Activated B cell treated with CpG ODN at 0.5 μM for 24 hours (primary cell): ENCODE measurements at places on chromosomes 5 and 9. TPM values are rescaled to one million over a fixed set of nuclear protein-coding genes. Genes with fewer than 3 reads are reported as not detected.

SAPCD2 gene
- total RNA-seq: 0.80 and 0.81 TPM in 2 replicates

NEUROG1 gene
- not detected in 2 replicates for total RNA-seq

TXNDC8 gene
- total RNA-seq: not detected in 2 replicates

HK3 gene
- 0.10 and 0.55 TPM in 2 replicates for total RNA-seq

RALGDS gene
- 21.2 and 29.2 TPM in 2 replicates for total RNA-seq

FAXDC2 gene
- total RNA-seq: not detected in 2 replicates

BTNL3 gene
- not detected in 2 replicates for total RNA-seq

DNA sequence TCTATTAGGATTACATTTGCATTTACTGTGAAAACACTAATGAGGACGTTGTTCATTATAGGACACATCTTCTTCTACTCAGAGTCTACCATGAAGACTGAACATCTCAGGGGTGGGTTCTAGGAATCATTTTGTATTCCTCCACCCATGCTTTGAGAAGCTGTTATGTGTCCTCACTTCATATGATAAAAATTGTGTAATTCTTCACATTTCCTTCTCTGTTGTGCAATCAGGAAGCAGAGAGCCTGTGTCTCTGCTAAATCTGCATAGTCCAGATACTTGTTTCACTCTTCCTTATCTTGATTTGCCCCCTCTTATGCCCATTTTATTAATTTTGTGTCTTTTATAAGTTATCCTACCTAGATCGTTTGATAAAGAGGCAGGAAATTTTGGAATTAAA is 97.8 kb upstream of the IQGAP2 start:
- peaks cover 21% of the 10 kb centered on the region for H3K27me3 ChIP-seq
- no peak overlapping the region for H3K4me3 ChIP-seq
- DNase-seq: no peak

DNA sequence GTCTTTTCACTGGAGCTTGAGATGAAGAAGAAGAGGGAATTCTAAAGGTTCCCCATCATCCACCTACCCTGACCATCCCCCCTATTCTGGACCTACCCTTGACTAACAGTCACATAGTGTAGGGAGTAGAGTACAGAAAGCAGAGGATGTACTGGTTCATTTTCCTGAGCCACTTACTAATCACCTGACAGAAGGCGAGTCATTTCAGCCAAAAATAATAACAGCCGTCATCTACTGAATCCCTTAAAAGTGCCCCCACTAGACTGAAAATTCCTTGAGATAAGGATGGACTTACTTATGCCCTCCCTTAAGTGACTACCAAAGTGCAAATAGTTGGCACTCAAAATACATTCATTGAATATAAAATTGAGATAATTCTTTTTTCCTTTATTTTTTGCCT is 112.2 kb downstream of the FOXD1 start:
- H3K27ac ChIP-seq: no peak overlapping the region
- no peaks in the 10 kb centered on the region for H3K4me1 ChIP-seq
- H3K36me3 ChIP-seq: no peaks in the 10 kb centered on the region
- H3K27me3 ChIP-seq: peaks cover 20% of the 10 kb centered on the region
- no peak for DNase-seq

GRCh38 chr5:64015824-64016223 is 53.6 kb upstream of the HTR1A start:
- H3K36me3 ChIP-seq: no peaks in the 10 kb centered on the region
- DNase-seq: no peak
- H3K27ac ChIP-seq: no peak overlapping the region
- no peak overlapping the region for H3K4me3 ChIP-seq

DNA sequence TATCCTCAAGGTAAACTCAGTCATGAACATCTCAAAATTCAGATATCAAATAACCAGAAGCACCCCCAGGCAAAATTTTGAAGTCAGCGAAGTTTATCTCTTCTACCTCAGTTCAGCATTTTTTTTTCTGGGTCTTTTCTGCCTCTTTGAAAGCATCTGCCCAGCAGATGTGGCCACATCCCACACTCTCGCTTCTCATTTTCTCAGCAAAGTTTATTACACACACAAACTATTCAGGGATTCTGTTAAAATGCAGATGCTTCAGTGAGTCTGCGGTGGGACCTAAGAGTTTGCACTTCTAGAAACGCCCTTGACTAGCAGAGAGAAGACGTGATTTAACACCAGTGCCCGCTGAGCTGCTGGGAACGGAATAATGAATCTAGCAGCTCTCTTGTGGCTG is 19.3 kb downstream of the RASEF start:
- H3K27ac ChIP-seq: no peak overlapping the region
- no peak overlapping the region for H3K4me3 ChIP-seq
- no peaks in the 10 kb centered on the region for H3K4me1 ChIP-seq
- DNase-seq: no peak
- H3K36me3 ChIP-seq: no peaks in the 10 kb centered on the region
- H3K27me3 ChIP-seq: peaks cover 8% of the 10 kb centered on the region

- peaks cover 7% of the 10 kb centered on the region for H3K4me1 ChIP-seq
- peaks cover 86% of the 10 kb centered on the region for H3K36me3 ChIP-seq
- no peaks in the 10 kb centered on the region for H3K27me3 ChIP-seq
- DNase-seq: no peak
These were observed 83.7 kb downstream of the LNPEP start for GRCh38 chr5:97019435-97020117.

GRCh38 chr9:99680191-99680590 is 141.5 kb upstream of the NR4A3 start:
- H3K4me1 ChIP-seq: peaks cover 27% of the 10 kb centered on the region
- H3K27ac ChIP-seq: no peak overlapping the region
- peak overlapping the region; percentile 6 for H3K4me3 ChIP-seq
